Stimulated activated CD8-positive, alpha-beta memory T cell treated with anti-CD3 and anti-CD28 coated beads, Interleukin-4, amount 100 ng/mL, for 48 hours (primary cell): ENCODE measurements at places on chromosomes 2 and 18.

GRCh38 chr2:205017381-205017780, 472.1 kb downstream of the PARD3B start:
- no peak for DNase-seq

- DNase-seq, result no peak
Measured at GRCh38 chr2:28351621-28352020, 41.0 kb upstream of the FOSL2 start.

- DNase-seq, result no peak
Measured at GRCh38 chr2:123870206-123870880, 154.7 kb upstream of the CNTNAP5 start.

DNA sequence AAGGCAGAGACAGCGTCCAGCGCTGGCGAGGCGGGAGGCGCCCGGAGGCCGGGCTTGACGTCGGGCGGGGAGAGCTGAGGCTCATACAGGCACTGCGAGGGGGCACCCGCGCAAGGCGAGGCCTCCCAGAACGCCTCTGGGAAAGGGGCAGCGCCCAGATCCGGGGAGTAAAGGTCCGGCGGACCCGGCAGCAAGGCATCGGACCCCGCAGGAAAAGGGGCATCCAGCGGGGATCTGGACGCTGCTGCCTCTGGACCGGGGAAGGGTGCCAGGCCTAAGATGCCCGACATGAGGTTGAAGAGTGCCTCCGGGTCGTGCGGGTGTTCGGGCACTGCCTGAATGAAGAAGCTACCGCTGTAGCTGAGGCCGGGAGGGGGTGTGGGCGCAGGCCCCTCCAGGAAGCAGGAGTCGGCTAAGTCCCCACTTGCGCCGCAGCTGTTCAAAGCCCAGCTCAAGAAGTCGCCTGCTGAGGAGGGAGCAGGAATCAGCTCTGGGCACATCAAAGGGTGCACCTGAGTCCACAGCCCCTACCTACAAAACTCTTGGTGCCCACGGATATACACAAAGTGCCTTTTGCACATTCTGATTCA, 937 bp downstream of the EGR4 start:
- DNase-seq, result no peak

- DNase-seq, result no peak
Measured at GRCh38 chr2:5977477-5977876, 285.3 kb downstream of the SOX11 start.

DNA sequence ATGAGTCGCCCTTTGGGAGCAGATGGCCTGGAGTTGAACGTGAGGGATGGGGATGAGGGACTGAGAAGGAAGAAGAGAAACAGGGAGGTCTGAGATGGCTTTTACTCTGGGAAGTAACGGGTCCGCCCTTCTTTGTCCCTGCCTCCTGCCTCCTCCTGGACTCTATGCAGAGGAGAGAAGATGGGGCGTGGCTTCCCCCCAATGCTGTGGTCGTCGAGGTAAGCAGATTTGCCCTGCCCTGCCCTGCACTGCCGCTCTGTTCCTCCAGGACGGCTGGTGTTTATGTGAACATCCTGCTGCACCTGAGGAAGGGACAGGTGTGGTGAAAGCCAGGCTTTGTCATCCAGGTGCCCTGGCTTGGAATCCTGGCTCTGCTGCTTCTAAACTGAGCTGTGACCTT, 13.5 kb upstream of the NTSR2 start:
- no peak for DNase-seq
